Pericardium fibroblast (primary cell): ENCODE measurements at places on chromosomes 1 and 21. TPM values are rescaled to one million over a fixed set of nuclear protein-coding genes. Genes with fewer than 3 reads are reported as not detected.

The CYP4Z1 gene
- total RNA-seq = not detected in 2 replicates

The HSD11B1 gene
- 31.7 and 49.4 TPM in 2 replicates for total RNA-seq

The PLPPR4 gene
- 0.12 and 0.34 TPM in 2 replicates for total RNA-seq

The KCND3 gene
- 0.85 and 2.9 TPM in 2 replicates for total RNA-seq

The FNDC5 gene
- total RNA-seq = 1.3 and 2.9 TPM in 2 replicates

The MIXL1 gene
- total RNA-seq = not detected in 2 replicates

The IL10 gene
- total RNA-seq = not detected in 2 replicates

The MAP10 gene
- 0.68 and 1.4 TPM in 2 replicates for total RNA-seq

The SSU72 gene
- 134 and 149 TPM in 2 replicates for total RNA-seq

The VASH2 gene
- total RNA-seq = 0.47 and 5.0 TPM in 2 replicates

The CFAP107 gene
- not detected in 2 replicates for total RNA-seq

The ZNF593OS gene
- 0.23 TPM in 1 of 2 replicates, not detected in the other for total RNA-seq

The TPTE gene
- total RNA-seq = not detected in 2 replicates

The EPB41 gene
- 1.9 and 2.5 TPM in 2 replicates for total RNA-seq

The TSPEAR gene
- total RNA-seq = not detected in 2 replicates

The PDZK1IP1 gene
- total RNA-seq = 1.1 TPM in 1 of 2 replicates, not detected in the other

The CD48 gene
- not detected in 2 replicates for total RNA-seq

The CRYAA gene
- not detected in 2 replicates for total RNA-seq

The CHAF1B gene
- total RNA-seq = 1.5 and 2.2 TPM in 2 replicates

The PLEKHA6 gene
- 1.0 and 2.7 TPM in 2 replicates for total RNA-seq

The CD55 gene
- 24.3 and 38.5 TPM in 2 replicates for total RNA-seq

The S100A5 gene
- total RNA-seq = not detected in 2 replicates

The RBM34 gene
- 39.7 and 44.6 TPM in 2 replicates for total RNA-seq

The CELA2A gene
- total RNA-seq = not detected in 2 replicates

The IL22RA1 gene
- not detected in 2 replicates for total RNA-seq

The PADI2 gene
- total RNA-seq = 0.12 TPM in 1 of 2 replicates, not detected in the other

The PRMT6 gene
- 12.5 and 15.9 TPM in 2 replicates for total RNA-seq

The MEGF6 gene
- 3.0 and 35.6 TPM in 2 replicates for total RNA-seq

The DMBX1 gene
- total RNA-seq = not detected in 2 replicates

The GJA9 gene
- not detected in 2 replicates for total RNA-seq

The THEM5 gene
- total RNA-seq = not detected in 2 replicates

The S100A7A gene
- total RNA-seq = not detected in 2 replicates

The LCE1C gene
- total RNA-seq = not detected in 2 replicates

The ARHGAP30 gene
- not detected in 2 replicates for total RNA-seq

The GAS5 gene
- 485 and 1,441 TPM in 2 replicates for total RNA-seq

The IFNLR1 gene
- total RNA-seq = not detected in 2 replicates
